ENCODE measurements at places on chromosomes 5 and 9.

GRCh38 chr9:125074976-125075375 is 68.4 kb downstream of the SCAI start:
- DNase-seq, result no peak

DNA sequence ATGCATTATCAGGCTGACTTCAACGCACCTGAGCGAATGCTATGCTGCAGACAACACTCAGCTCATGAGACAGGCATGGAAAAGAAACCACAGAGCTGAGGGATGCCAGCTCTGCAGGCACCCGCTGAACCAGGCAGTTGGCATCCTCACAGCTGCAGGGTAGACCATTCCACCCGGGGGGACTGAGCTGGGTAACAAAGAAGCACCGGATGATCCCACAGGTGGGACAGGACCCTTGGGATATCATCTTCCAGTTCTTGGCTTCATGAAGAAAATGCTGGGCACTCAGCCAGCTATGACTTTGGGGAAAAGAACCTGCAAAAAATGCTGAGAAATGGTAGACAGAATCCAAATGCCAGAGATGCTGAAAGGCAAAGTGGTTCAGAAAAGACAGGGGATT is 9.6 kb downstream of the EPB41L4B start:
- no peak for DNase-seq

DNA sequence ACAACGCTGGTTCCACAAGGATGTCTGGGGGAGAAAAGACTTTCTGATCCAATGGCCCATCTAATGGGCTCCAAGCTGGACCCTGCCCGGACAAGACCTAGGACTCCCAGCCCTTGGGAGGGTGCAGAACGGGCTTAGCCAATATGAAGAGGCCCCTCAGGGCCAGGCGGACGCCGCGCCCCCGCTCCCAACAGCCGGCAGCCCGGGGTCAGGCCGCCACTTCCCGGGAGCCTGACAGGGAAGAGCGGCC is 493 bp downstream of the P4HA2 start:
- DNase-seq, result no peak

DNA sequence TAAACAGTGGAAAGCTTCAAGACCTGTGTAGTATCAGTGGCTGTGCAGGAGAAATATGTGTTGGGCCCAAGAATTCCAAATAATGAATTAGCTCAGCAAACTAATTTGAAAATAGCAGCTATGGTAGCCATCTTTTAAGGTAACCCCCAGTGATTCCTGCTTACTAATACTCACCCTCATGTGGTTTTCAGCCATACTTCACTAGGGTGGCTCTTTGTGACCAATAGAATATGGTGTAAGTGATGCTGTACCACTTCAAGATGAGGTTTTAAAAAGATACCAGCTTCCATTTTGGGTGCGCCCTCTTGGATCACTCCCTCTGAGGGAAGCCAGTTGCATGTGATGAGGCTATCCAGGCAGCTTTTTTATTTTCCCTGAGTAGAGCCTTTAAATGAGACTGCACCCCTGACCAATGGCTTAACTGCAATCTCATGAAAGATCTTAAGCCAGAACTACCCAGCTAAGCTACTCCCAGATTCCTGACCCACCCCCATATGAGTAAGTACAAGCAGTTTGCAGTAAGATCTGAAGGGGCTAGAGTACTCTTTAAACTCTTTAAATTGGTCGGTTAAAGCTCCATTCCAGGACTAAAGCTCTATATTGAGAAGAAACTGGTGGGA is 58.3 kb downstream of the UHRF2 start:
- no peak for DNase-seq

DNA sequence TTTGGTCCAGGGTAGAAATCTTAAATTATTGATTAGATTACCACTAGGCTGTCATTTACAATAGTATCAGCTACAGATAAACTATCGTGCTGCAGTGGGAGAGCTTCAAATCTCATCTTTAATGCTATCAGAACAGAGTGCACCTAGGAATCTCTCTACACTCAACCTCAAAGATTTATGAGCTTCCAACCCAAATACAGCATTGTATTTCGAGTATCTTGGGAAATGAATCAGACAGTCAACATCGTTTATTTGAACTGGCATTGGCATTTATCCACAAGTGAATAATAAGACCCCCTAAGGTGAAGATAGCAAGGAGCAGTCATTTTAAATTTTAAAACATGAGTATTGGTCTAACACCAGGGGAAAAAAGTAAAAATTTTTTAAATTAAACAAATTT is 1203.2 kb downstream of the CDH12 start:
- no peak for DNase-seq

DNA sequence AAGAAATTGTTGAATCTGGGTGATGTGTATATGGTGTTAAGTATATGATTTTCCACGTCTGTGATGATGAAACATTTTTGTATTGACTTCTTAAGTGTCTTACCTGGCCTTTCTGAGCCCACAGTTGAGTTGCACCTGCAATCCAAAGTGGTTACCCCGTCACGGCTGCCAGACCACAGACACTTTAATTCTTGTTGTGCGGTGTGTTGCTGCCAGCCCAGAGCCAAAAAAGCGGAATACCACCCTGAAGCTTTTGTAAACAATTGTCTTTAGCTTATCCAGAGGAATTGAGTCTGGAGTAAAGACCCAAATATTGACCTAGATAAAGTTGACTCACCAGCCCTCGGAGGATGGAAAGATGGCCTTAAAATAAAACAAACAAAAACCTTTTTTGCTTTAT is 35.1 kb downstream of the MTAP start:
- no peak for DNase-seq

DNA sequence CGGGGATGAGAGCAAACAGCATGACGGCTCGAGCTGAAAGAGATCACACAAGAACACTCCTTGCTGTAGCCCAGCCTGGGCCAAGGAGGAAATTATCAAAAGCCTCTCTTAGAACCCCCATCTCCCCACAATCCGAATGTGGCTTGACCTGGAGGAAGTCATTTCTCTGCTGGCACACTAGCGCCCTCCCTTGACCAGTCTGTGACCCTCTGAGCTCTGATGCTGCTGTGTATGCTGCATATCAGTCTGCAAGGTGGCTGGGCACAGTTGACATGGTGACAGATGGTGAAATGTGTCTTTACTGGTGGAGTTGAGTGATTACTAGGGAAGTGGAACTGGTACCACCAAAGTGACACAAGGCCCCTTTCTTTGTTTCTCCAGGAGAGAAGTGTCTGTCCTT is 3.3 kb downstream of the SLC46A2 start:
- DNase-seq, result no peak

GRCh38 chr9:126049896-126050604 is 276.6 kb upstream of the MVB12B start:
- no peak for DNase-seq

DNA sequence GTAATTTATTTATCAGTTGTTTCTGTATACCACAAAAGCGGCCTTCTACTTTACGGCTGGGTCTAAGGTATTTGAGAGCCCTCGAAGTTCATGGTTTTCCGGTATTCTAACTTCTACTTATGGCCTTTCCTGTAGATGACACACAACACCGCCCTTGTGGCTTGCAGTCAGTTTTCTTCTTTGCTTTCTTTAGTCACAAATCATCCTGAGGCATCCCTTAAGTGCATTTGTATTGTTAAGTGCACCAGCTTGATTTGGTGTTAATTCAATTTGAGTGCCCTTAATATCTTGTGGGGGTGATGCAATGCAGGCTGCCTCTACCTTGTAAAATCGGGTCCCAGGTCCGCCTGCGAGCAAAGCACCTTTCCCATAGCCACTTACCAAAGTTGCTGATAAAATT is 511.9 kb downstream of the CCDC171 start:
- DNase-seq, result no peak

DNA sequence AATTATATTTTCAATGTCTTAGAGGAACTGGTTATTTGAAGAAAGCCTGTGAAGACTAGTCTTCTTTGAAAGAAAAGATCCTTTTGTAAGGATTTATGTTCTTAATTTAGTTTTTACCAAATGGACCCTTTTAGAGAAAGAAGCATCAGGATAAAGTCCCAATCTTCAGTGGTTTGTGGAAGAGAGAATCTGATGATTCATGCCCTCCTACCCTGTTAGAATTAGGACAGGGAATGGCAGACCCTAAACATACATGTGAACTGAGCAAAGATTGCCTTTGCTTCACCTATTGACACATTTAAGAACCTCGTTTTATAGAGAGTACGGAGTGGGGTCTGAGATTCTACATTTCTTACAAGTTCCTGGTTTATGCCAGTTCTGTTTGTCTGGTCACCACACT is 20.1 kb upstream of the TMEFF1 start:
- no peak for DNase-seq

DNA sequence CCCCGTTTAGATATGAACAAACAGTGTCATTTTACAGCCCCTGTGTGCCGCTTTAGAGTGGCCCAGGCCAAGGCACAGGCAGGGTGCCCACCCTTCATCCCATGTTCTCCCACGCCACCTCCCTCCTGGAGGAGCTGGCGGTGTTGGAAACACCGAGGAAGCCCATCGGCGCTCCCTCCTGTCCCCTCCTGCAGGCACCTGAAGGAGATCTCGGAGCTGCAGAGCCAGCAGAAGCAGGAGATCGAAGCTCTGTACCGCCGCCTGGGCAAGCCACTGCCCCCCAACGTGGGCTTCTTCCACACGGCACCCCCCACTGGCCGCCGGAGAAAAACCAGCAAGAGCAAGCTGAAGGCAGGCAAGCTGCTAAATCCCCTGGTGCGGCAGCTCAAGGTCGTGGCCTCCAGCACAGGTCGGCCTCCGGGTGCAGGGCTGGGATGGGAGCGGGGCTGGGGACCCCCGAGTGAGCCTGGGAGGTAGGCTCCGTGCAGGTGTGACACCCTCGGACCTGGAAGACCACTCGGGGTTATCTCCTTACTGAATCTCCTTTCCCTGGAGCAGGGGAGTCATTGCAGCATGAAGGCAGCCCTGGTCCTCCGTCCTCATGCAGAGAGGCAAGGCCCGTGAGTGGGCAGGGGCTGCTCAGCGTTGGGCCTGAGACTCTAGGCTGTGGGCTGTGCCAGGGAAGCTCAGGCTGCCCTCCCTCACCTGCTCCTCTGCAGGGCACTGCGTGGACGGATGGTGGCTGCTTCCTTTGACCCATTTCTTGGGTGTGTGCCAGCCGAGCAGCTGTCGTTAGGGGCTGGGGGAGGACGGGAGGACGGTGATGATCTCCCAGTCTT is 113.9 kb downstream of the WNK2 start:
- DNase-seq, result no peak

GRCh38 chr9:81631218-81631745 is 58.1 kb downstream of the TLE1 start:
- DNase-seq, result no peak

DNA sequence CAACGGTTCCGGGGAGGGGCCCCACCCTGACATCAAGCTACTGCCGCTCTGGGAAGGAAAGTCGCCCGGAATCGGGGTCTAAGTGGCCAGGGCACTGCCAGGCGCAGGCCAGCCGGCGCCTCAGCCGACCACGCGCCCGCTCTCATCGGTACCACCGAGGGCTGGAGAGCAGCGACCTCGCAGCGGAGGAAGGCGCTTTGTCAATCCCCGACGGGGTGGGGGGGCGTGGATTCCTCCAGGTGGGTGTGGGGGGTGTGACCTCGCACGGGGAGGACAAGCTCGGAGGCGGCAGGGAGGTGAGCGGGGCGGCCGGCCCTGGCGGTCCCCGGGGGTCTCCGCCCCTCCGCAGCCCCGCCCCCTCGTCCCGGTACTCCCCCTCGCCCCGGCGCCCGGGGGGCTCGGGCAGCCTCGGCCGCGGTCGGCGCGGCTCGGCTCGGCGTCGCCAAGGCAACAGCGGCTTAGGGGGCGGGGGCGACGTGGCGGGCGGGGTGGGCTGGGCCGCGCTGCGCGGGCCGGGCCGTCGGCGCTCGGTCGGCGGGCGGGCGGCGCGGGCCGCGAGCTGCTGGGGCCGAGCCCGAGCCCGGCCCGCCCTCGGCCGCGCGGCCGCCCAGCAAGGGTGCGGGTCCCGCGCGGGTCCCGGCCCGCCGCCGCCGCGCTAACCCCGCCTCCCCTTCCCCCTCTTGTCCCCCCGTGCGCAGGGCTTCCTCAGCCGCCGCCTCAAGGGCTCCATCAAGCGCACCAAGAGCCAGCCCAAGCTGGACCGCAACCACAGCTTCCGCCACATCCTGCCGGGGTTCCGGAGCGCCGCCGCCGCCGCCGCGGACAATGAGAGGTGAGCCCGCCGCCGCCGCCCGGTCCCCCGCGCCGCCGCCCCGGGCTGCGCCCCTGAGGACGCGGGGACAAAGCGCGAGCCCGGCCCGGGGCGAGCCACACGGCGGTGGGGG is 47.5 kb downstream of the DAB2IP start:
- DNase-seq, result peak; percentile 58

DNA sequence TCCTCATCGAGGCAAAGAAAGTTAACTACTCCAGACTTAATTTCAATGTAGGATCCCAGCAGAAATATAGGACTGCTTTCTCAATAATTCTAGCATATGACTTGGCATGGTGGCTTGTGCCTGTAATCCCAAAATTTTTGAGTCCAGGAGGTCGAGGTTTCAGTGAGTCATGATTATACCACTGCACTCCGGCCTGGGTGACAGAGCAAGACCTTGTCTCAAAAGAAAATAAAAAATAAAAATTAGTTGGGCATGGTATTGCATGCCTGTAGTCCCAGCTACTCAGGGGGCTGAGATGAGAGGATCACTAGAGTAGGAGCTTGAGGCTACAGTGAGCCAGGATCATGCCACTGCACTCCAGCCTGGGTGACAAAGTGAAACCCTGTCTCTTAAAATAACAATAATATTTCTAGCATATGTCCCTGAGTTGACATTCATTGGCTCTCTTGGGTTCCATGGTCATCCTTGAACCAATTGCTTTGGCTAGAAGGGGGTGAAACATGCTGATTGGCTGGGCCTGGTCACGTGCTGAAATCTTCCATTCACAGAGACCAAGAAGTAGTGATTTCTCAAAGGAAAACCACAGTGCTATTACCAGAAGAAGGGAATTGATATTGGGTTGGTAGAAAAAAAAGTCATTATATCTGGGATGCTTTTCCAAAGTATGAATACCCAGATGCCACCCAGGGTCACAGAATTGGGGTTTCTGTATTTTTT is 31.6 kb upstream of the GARNL3 start:
- DNase-seq, result no peak

- peak; percentile 81 for DNase-seq
These were observed 30.4 kb downstream of the CAMK4 start for GRCh38 chr5:111254613-111255012.

GRCh38 chr5:22431406-22431805 is 421.7 kb downstream of the CDH12 start:
- DNase-seq, result no peak

DNA sequence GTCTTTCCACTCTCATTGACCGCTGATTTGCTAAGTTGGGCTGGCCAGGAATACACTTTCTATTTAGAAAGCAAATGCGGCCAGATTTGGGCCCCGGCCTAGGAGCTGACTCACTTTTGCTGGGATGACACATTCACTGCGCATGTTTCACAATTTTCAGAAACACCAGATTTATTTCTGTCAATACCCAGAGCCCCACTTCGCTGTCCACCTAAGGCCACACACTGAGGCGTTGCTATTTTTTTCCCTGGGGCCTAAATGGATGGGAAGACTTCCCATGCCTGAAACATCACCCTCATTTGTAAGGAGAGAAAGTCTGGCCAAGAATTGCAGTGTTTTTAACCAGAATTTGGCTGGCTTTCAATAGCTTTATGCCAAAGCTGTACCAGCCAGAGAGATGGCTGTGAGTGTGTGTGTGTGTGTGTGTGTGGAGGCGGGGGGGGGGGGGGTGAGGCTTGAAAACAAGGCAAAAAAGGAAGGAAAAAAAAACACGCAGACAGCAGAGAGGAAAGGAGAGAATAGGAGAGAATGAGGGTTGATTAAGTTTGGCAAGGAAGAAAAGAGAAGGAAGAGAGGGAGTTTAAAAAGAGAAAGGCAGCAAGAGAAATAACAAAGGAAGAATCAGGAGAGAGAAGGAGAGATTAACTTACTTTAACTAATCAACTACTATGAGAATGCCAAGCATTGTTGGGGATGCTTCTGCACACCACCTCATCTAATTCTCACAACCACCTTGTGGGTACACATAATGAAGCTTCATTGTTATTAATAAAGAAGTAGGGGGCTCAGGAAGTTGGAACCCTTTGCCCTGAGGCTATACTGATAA is 261.4 kb upstream of the KLF4 start:
- DNase-seq, result peak; percentile 3

Data from CD4-positive, alpha-beta T cell treated with Interleukin-10 for 1 hour (primary cell).